ENCODE measurements at places on chromosomes 16 and 17. TPM values are rescaled to one million over a fixed set of nuclear protein-coding genes. Genes with fewer than 3 reads are reported as not detected.

The AARSD1 gene
- total RNA-seq: 88.5 TPM

The NOTUM gene
- total RNA-seq: 0.38 TPM

The ZNF598 gene
- total RNA-seq: 94.2 TPM

The NFATC2IP gene
- total RNA-seq: 79.8 TPM

The CAPNS2 gene
- not detected for total RNA-seq

The PFN1 gene
- 1,847 TPM for total RNA-seq

The TPSD1 gene
- not detected for total RNA-seq

The ADPRM gene
- 8.8 TPM for total RNA-seq

The KRTAP2-3 gene
- not detected for total RNA-seq

The PPL gene
- not detected for total RNA-seq

The ALOX12B gene
- 1.7 TPM for total RNA-seq

The EVPLL gene
- not detected for total RNA-seq

The CACNA1H gene
- 0.63 TPM for total RNA-seq

The MMP28 gene
- not detected for total RNA-seq

The HSD17B1 gene
- total RNA-seq: 0.29 TPM

The PRRT2 gene
- 1.1 TPM for total RNA-seq

The OR2C1 gene
- total RNA-seq: not detected

The KCNAB3 gene
- 5.9 TPM for total RNA-seq

The RAMP2 gene
- not detected for total RNA-seq

The CCL8 gene
- not detected for total RNA-seq

The KCTD19 gene
- 1.4 TPM for total RNA-seq

The TAT gene
- total RNA-seq: not detected

The ACACA gene
- 82.9 TPM for total RNA-seq

The VAT1L gene
- total RNA-seq: not detected

The OGFOD3 gene
- total RNA-seq: 27.5 TPM

The C17orf78 gene
- total RNA-seq: not detected

The EVI2A gene
- total RNA-seq: 37.7 TPM

The TMEM98 gene
- not detected for total RNA-seq

The TLCD2 gene
- 0.08 TPM for total RNA-seq

The CCL14 gene
- total RNA-seq: not detected

The MYH2 gene
- total RNA-seq: not detected

The SLC9A5 gene
- total RNA-seq: 6.7 TPM

The CIITA gene
- 9.0 TPM for total RNA-seq

The IGSF6 gene
- 0.08 TPM for total RNA-seq

The ENPP7 gene
- 0.11 TPM for total RNA-seq

The CES3 gene
- total RNA-seq: 0.31 TPM

The TM4SF5 gene
- total RNA-seq: not detected

The CENPN gene
- 52.7 TPM for total RNA-seq

The LITAFD gene
- total RNA-seq: not detected

The CDK5RAP3 gene
- 175 TPM for total RNA-seq

The ALOXE3 gene
- total RNA-seq: not detected

The NLRC3 gene
- 12.6 TPM for total RNA-seq

The SERPINF2 gene
- total RNA-seq: 0.21 TPM

The SLC12A3 gene
- total RNA-seq: not detected

The SEPHS2 gene
- 70.8 TPM for total RNA-seq

The CCL4L2 gene
- 831 TPM for total RNA-seq

The NSF gene
- 39.0 TPM for total RNA-seq

The SEPTIN1 gene
- 194 TPM for total RNA-seq

The CYB561 gene
- total RNA-seq: 8.6 TPM

The LUC7L3 gene
- total RNA-seq: 112 TPM

The TBC1D3B gene
- total RNA-seq: 3.2 TPM

The NPIPB4 gene
- total RNA-seq: 128 TPM

All from activated CD8-positive, alpha-beta memory T cell treated with anti-CD3 and anti-CD28 coated beads for 36 hours (primary cell).